ENCODE measurements at places on chromosomes 5 and 9.

- no peak for DNase-seq
Observed at GRCh38 chr5:76775921-76776320, 42.9 kb upstream of the F2RL1 start.

DNA sequence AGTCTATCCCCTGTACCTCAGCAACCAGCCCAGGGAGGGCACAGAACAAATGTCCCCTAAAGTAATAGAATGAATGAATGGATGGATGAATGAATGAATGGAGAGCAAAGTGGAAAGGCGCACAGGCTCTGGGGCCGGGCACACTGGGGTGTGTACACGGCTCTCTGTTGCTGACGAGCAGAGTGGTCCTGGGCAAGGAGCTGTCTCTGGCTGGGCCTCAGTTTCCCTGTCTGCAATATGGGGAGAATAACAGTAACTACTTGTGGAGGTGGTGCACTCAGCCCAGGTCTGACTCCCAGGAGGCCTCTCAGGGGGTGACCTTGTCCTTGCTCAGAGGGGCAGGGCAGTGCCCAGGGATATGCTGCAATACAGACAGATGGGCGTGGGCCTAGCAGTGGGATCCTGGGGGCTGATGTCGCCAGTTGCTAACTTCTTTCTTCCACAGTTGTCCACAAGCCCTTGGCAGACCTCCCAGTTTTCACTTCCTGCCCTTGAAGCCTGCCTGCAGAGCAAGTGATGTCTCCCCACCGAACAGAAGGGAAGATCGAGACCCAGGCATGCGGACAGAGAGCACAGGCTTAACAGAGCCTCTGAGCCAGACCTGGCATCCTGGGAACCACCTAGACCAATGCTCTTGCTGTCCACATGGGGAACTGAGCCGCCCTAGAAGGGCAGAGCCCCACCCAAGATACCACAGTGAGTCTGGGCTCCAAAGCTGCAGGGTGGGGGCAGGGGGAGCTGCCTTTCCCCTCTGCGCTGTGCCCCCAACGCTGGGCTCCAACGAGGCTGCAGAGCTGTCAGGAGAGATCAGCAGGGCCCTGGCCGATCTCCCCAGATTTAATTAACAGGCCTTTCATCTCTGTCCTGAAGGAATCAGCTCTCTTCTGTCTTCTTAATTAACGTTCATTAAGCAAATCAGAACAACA lies 13.6 kb upstream of the LAMC3 start:
- no peak for DNase-seq

DNA sequence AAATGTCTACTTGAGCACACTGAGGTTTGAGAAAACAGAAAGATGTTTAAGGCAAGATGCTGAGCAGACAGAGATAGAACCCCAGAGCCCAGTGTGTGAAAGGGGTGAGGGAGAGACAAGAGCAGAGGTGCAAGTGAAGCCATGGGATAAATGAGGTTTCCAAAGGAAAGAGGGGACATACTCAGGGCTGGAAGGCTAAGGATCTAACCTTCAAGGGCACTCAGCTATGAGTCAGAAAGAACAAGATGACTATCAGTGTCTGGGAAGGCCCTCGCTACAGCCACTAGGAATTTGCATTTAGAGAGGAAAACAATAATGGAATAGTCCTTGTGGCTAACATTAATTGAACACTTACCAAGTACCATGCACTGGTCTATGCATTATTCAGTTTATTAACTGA lies 113.7 kb downstream of the HTR4 start:
- DNase-seq, result no peak

- no peak for DNase-seq
Observed at GRCh38 chr9:85041466-85042137, 372.1 kb downstream of the NTRK2 start.

DNA sequence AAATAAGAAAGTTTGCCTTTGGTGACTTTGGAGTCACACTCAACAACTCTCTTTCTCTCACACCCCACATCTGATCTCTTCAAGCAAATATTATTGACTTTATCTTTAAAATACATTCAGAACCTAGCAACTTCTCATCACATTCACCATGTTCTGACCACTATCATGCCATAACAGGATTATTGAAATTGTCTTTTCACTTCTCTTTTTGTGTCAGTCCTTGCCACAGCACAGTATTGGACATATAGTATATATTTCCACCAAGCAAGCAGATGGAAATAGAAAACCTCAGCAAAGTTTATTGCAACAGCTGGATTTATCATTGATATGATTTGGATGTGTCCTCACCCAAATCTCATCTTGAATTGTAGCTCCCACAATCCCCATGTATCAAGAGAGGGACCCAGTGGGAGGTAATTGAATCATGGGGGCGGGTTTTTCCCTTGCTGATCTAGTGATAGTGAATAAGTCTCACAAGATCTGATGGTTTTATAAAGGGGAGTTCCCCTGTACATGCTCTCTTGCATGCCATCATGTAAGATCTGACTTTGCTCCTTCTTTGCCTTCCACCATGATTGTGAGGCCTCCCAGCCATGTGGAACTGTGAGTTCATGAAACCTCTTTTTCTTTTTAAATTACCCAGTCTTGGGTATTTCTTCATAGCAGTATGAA lies 26.9 kb upstream of the ITGA1 start:
- DNase-seq, result no peak
